ENCODE measurements at places on chromosomes 16 and 17.
A peak's percentile ranks its signal among the peaks of the same experiment; 100 is the strongest.

DNA sequence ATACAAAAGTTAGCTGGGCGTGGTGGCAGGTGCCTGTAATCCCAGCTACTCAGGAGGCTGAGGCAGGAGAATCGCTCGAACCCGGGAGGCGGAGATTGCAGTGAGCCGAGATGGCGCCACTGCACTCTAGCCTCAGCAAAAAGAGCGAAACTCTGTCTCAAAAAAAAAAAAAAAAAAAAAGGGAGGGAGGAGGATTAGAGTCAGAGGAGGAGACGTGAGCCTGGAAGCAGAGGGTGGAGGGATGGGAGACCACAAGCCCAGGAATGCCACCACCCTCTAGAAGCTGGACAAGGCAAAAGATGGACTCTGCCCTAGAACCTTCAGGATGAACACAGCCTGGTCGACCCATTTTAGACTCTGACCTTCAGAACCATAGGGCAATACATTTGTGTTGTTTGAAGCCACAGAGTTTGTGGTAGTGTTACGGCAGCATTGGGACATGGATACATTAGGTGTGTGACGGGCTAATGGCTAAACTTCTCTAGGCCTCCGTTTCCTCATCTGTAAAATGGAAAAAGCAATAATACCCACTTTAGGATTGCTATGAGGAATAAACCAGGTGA, 2.1 kb upstream of the SMIM22 start:
- no peak for DNase-seq

DNA sequence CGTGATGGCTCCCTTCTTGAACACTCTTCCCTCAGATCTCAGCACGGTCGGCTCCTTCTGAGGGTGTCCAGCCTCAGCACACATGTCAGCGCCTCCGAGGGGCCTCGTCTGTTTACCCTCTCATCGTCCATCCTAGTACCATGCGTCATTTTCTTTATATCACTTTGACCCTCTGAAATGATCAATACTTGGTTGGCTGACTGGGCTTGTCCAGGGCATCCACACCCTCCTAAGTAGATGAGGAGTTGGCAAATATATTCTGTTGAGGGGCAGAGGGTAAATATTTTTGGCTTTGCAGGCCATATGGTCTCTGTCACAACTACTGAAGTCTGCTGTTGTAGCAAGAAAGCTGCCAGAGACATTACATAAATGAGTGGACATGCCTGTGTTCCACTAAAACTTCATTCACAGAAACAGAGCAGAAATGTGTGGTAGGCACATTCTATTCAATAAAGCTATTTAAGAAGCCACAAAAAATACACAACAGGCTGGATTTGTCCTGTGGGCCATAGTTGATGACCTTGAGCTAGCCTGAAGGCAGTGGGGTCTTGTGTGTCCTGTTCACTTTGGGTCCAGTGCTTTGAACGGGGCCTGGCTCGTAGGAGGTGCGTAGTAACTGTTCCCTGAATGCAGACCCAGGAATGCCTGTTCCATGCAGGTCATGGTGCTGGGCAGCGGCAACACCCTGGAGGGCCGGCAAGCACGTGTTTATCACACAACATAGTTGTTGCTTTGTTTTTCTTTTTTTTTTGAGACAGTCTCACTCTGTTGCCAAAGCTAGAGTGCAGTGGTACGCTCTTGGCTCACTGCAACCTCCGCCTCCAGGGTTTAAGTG, 185.8 kb downstream of the SNX29 start:
- DNase-seq: no peak

GRCh38 chr16:3797904-3798811, 80.8 kb upstream of the TRAP1 start:
- no peak for DNase-seq

DNA sequence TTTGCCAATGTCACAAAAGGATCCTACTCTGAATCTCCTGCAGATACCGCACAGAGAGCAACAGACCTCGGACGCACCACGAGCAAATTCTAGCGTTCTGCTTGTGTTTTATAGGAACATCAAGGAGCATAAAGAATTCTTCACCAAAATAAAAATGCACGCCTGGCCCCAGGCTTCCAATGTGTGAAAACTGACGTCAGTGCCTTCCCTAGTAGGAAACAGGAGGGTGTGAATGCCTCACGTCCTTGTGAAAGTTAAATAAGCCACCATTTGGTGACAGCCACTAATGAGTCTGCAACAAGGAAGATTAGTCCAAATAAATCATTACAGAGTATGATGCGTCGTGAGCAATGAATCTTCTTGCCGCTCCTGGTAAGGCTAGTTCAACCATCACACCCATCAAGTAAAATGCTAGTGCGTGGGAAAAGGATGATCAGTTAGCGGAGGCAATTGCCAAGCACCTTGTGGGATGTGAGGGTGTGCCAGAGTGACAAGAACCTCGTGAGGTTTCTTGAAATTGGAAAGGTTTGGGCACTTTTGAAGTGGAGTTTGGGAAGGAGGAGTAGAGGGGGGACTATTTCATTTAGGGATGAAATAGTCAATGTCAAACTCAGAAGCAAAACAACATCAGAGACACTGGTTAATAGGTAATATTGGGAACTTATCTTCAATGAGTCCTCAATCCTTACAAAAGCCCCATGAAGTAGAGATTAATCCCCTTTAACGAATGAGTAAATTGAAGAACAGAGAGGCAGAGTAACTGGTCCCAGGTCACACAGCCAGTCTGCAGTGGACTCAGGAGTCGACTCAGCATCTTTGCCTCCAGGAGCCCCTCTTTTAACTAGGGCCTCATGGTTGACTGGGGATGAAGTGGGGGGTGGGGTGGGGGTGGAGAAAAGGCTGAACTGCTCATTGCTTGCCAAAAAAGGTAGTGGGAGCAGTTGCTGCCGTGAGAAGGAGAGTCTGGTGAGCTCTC, 238.8 kb downstream of the SLC39A11 start:
- no peak for DNase-seq

DNA sequence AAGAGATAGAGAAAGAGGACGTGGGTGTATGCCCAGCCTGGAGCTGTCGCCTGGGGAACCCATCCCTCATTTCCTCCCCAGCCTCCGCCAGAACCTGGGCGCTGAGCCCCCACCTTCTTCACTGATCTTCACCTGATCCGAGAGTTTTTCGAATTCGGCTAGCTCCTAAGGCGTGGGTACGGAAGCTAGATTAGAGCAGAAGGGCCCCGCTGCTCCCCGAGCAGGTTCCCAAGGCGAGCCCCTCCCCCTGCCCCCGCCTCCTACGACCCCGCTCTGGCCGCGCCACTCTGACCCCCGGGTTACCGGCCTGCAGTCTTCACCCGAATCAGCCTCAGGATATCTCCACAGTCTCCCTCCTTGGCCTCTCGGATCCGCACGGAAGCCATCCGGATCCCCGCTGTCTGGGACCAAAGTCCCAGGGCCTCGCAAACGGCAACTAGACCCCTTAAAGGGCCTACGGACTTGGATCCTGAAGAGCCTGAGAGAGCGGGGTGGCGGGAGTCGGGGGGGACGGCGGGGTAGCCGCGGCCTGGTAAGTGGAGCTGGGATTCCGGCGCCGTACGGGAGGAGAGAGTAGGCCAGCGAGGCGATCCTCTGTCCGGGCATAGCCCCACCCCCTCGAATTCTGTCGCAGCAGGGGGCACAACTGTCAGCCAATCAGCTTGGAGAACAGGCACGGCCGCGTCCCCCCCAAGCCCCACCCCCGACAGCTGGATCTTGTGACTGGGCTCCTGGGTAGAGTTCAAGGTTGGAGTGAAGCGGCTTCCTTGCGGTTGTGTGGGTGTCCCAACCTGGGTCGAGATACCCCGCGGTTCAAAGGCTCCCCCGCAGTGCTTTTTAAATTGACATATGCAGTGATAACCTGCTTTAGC, at the start of gene SAT2:
Gene SAT2 (minus strand): TSS at position 572 of the 872 bp plus-strand sequence. CDS start 186 bp downstream, at position 386.
- peak; percentile 57 for DNase-seq

DNA sequence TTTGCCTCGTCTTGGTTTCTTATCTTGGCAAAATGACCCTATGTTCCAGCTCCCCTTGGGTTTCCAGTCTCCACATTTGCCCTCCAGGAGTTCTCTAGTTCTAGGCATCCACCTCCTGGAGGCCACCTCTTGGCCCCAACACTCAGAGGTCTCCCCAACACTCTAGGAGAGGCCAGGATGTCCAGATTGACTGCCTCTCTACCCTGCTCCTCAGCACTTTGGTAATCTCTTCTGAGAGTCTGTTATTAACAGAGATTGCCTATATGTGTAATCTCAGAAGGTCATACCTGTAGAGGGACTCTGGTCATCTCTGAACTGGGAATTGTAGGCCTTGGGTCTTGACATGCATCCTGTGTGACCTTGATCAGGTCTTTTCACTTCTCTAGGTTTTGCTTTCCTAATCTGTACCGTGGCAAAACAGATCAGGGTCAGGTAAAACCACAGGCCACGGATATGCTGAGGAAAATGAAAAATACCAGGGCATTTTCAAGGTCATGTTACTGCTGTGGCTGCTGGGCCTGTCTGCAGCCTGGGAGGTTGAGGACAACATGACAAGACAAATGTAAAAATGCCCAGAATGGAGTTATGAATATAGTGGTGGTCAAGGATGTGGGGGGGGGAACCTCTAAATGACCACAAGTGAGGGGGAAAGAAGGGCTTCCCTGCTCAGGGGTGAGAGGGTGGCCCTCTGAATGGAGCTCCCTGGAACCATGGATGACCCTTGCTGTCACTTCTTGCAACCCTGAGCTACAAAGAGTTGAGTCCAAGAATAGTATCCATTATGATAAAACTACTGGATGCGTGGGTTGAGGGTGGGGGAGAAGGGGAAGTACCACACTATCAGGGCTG, 5.0 kb upstream of the CCL4L2 start:
- DNase-seq: no peak

GRCh38 chr17:81067391-81067811, 32.5 kb downstream of the BAIAP2 start:
- no peak for DNase-seq

- no peak for DNase-seq
Observed at GRCh38 chr17:27889711-27890251, 3.4 kb downstream of the LYRM9 start.

- no peak for DNase-seq
Observed at GRCh38 chr16:88882358-88883030, 16.0 kb upstream of the PABPN1L start.

DNA sequence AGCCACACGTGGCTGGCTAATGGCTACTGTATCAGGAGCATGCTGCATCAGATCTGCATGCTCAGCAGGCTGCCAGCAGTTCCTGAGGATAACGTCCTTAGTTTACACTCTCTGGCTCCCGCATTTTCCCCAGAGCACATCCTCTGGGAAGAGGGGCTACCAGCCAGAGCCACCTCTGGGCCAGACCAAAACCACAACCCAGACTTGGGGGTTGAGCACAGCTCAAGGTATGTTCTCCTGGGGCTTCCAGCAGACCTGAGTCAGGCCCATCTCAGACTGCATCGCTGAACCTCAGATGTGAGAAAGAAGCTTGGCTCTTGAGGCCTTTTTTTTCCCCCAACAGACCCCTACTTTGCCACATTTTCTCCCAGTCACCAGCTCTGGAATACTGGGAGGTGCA, 23.7 kb upstream of the WSCD1 start:
- no peak for DNase-seq
